ENCODE measurements at places on chromosomes 5 and 9. TPM values are rescaled to one million over a fixed set of nuclear protein-coding genes. Genes with fewer than 3 reads are reported as not detected.

Gene PCDHGA7
- total RNA-seq = not detected

Gene SPATA6L
- total RNA-seq = 0.20 TPM

Gene LNPEP
- 12.9 TPM for total RNA-seq

Gene FTMT
- total RNA-seq = not detected

Gene SLIT3
- 12.5 TPM for total RNA-seq

Gene MARCHF3
- total RNA-seq = 2.0 TPM

Gene HSPB3
- total RNA-seq = not detected

Gene SOX30
- total RNA-seq = not detected

Gene MYORG
- 0.03 TPM for total RNA-seq

Gene CDKN2B
- total RNA-seq = not detected

Gene CYSRT1
- 12.7 TPM for total RNA-seq

Gene FAM193B
- total RNA-seq = 33.6 TPM

All from Caki2 (cell line).